ENCODE measurements at places on chromosomes 3 and 15.

DNA sequence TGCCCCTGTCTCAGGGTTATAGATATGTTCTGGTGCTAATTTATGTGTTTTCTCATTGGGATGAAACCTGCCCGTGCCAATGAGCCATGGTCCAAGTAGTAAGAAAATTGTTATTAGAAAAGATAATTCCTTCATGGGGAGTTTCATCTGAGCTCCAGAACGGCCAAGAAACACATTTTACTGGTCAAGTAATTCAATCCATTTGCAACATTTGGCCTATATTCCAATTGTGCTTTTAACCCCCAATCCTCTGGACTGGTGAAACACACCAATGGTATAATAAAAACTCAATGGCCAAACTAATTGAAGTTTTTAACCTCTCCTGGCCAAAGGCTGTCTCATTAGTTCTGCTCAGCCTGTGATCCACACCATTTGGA is 53.7 kb upstream of the XCR1 start:
- no peak overlapping the region for H3K4me3 ChIP-seq
- no peaks in the 10 kb centered on the region for H3K27me3 ChIP-seq
- no peaks in the 10 kb centered on the region for H3K36me3 ChIP-seq
- no peak overlapping the region for H3K27ac ChIP-seq
- peaks cover 46% of the 10 kb centered on the region for H3K4me1 ChIP-seq
- no peak for DNase-seq

GRCh38 chr3:33883951-33884561 is 85.6 kb downstream of the PDCD6IP start:
- DNase-seq: no peak
- no peaks in the 10 kb centered on the region for H3K36me3 ChIP-seq
- no peaks in the 10 kb centered on the region for H3K27me3 ChIP-seq
- H3K4me3 ChIP-seq: peak overlapping the region; percentile 2
- no peak overlapping the region for H3K27ac ChIP-seq

GRCh38 chr3:192106543-192106942 is 620.8 kb downstream of the FGF12 start:
- DNase-seq: no peak
- H3K27me3 ChIP-seq: no peaks in the 10 kb centered on the region
- H3K4me3 ChIP-seq: no peak overlapping the region
- H3K36me3 ChIP-seq: no peaks in the 10 kb centered on the region
- no peak overlapping the region for H3K27ac ChIP-seq
- H3K4me1 ChIP-seq: no peaks in the 10 kb centered on the region

DNA sequence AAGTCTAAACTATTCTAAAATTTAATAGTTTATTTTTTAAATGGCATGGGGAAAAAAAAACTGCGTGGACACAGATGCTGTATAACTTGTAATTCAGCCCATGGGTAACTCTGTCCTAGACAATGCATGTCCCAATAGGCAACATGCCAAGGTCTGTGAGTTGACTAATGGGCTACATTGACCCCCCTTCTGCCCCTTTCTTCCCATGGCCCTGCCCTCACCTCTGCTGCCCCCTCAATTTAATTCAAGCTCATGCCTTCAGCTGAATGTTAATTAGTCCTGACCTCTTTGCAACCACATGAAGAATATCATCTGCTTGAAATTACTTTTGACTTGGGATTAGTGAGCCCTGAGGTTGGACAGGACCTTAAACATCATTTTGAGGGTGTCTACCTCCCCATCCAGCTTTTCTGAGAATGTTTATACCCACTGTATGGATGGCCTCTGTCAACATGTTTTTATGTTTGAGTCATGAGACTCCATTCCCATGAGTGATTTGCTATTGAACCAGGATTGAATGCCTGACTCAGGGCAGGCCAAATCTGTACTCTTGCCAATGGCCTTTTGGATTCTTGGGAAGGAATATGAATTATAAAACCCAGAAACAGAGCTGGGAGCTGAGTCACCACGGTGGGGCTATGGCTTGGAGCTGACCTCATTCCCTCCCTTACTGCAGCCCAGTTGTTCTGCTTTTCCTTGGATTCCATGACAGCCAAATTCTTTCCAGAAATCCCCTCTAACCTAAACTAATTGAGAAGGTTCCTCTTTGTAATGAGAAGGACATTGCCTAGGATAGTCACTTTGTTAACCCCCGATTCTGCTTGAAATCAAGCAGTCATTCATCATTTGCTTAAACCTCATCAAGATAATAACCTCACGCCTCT is 33.5 kb upstream of the PDE8A start:
- H3K27ac ChIP-seq: peak overlapping the region; percentile 65
- no peaks in the 10 kb centered on the region for H3K36me3 ChIP-seq
- no peak overlapping the region for H3K4me3 ChIP-seq
- H3K27me3 ChIP-seq: no peaks in the 10 kb centered on the region
- H3K4me1 ChIP-seq: peaks cover 3% of the 10 kb centered on the region

GRCh38 chr15:84915606-84915958 is 31.1 kb downstream of the SLC28A1 start:
- no peak overlapping the region for H3K4me3 ChIP-seq
- H3K36me3 ChIP-seq: no peaks in the 10 kb centered on the region
- H3K27me3 ChIP-seq: no peaks in the 10 kb centered on the region
- peak overlapping the region; percentile 61 for H3K27ac ChIP-seq
- H3K4me1 ChIP-seq: peaks cover 43% of the 10 kb centered on the region
